Skeletal muscle cell (primary cell): ENCODE measurements at places on chromosomes 4 and X.

GRCh38 chrX:2610246-2611170, 80.6 kb upstream of the CD99 start:
- DNase-seq: no peak

DNA sequence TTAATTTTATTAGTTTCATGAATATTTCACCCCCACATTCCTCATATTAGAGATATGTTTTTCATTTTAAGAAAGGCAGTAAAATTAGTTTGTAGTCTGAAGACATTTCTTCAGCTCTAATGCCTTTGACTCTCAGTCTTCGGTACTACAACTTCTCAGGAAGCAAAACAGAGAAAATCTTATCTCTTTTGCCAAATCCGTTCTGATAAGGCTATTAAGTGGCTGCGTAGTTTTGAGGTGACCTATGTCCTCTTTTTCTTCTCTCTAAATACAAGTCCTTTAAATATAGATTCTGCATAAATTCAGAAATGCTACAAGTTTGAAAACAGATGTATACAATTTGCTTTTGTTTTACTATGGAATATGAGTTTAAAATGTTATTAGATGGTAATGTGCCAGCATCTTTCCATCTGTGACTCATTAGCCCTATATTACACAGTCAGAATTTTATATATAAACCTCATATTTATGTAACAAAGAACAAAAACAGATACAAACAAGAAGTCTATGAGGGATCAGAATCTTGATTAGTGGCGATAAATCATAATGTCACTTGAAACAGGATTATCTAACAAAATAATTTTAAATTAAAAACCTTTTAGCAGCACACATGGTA, 181.2 kb upstream of the ETNPPL start:
- no peak for DNase-seq

GRCh38 chrX:11740794-11741193, 17.2 kb upstream of the MSL3 start:
- no peak for DNase-seq

DNA sequence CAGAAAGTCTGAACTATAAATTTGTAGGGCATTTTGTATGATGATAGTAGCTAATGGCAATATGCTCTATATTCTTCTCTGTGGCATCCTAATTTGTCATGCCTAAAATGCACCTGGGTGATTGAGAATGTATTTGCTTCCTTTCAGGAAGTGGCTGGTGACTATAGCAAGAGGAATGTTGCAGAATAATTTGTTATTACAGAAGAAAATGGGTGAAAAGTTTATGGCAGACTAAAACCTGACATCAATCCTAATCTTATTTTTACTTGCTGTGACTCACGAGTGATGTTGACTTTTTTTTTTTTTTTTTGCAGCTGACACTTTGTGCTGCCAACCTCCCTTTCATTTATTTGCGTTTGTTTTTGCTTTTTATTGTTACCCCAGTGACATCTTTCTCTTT, 141.1 kb downstream of the MSL3 start:
- DNase-seq: no peak

DNA sequence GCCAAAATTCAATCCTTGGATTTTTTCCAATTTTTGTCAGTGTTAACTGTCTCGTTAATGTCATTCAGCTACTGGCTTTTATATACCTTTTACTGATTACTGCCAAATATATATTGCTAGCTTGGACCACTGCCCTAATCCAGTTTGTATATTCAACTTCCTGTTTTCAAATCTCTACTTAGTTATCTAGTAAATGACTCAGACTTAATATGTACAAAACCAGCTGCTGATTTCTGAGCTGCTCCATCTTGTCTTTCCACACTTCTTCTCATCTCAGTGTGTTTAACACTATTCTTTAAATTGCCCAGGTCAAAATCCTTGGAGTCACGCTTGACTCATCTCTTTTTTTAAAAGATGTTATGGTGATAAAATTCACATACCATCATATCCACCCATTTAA, 1196.7 kb downstream of the RAPGEF2 start:
- DNase-seq: no peak

- DNase-seq: no peak
These were observed 206.6 kb upstream of the GYPA start for GRCh38 chr4:144347121-144347520.

DNA sequence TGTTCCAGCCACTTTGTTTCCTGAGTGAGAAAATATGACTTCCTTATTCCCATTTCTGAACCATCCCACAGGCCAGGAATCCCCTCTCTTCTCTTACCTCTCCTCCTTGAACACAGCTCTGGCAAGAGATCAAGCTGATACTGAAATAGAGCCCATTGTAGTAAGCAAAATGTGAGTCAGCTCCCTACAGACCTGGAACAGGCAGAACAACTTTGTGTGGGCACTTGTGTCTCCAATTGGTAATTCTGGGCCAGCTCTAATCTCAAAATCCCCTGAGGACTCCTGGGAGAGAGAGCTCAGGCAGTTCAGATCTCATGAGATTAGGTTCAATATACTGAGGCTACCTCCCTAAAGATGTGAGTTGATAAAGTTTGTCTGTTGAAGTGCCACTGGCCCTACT, 213.5 kb downstream of the GUCY2F start:
- DNase-seq: no peak

DNA sequence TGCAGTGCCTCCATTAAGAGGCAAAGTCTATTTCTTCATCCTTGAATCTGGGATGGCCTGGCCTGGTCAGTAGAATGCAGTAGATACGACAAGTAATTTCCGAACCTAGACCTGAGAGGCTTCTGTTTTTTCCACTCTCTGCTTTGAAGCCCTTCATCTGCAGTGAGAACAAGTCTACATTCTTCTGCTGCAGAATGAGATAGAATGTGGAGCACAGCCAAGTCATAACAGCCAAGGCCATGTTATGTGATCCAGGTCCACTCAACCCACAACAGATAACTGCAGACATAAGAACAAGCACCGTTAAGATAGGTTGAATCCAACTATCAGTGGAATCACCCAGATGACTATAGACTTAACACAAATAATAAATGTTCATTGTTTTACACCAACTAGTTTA, 1297.7 kb downstream of the C4orf33 start:
- DNase-seq: peak; percentile 18

- no peak for DNase-seq
These were observed 72.0 kb upstream of the MAGEB16 start for GRCh38 chrX:35726176-35726575.

GRCh38 chrX:106144755-106145639, 23.1 kb upstream of the PWWP3B start:
- no peak for DNase-seq

- DNase-seq: no peak
These were observed 126.4 kb downstream of the BTC start for GRCh38 chr4:74667944-74668343.

DNA sequence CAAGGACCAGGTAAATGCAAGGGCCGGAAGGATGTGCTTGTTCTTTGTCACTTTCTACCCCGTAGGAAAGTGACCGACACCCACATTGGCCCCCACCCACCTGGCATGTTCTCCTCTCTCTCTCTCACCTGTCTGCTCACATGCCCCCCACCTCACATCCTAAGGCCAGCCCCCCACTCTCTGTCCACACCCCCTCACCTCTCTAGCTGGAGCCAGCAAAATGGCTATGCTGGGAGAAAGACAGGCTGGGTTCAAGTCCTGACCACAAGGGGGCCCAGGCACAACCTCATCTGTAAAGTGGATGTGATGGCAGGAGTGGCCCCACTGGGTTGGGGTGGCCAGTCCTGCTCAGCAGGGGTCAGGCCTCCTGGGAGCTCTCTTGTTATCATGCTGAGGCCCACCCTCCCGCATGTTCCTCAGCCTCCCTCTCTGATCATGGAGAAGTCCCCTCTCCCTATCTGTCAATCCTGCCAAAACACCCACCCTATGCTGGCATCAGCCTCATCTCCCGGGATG, 1.7 kb upstream of the PPP2R2C start:
- DNase-seq: no peak

DNA sequence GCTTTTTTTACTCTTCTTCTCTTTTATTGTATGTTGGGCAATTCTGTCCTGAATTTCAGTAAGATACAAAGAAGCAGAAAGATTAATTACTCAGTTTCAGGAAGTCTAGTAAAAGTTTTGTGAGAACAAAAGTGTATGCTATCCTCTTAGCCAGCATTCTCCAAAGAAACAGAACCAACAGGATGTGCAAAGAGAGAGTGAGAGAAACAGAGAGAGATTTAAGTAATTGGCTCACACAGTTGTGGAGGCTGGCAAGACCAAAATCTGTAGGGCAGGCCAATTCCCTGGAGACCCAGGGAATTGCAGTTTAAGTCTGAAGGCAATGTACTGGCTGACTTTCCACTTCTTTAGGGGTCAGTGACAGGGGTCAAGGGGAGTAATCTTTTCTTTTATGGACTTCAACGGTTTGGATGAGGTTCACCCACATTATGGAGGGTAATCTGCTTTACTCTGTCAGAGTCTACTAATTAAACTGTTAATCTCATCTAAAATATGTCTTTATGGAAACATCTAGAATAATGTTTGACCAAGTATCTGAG, 59.2 kb upstream of the SLC39A8 start:
- DNase-seq: peak; percentile 41

- DNase-seq: peak; percentile 64
These were observed 134.2 kb downstream of the CHIC2 start for GRCh38 chr4:53929955-53930798.

GRCh38 chrX:148371291-148371690, 129.1 kb upstream of the AFF2 start:
- DNase-seq: no peak

GRCh38 chrX:100748108-100748507, 16.2 kb upstream of the SYTL4 start:
- DNase-seq: no peak

DNA sequence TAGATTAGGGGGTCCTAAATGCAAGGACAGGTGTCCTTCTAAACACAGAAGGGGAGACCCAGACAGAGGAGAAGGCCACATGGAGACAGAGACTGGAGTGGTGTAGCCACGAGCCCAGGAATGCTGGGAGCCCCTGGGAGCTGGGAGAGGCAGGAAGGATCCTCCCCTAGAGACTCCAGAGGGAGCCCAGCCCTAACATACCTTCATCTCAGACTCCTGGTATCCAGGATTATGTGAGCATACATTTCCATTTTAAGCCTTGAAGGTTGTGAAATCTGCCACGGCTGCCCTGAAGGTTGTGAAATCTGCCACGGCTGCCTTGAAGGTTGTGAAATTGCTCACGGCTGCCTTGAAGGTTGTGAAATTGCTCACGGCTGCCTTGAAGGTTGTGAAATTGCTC, 148.4 kb downstream of the ASMT start:
- DNase-seq: no peak

- no peak for DNase-seq
These were observed 930 bp upstream of the SLITRK4 start for GRCh38 chrX:143636831-143637230.

GRCh38 chr4:10354746-10355145, 102.5 kb downstream of the ZNF518B start:
- DNase-seq: no peak

- no peak for DNase-seq
These were observed 9.8 kb downstream of the NDNF start for GRCh38 chr4:121062521-121062920.

GRCh38 chrX:2251211-2251610, 249.6 kb downstream of the DHRSX start:
- no peak for DNase-seq

DNA sequence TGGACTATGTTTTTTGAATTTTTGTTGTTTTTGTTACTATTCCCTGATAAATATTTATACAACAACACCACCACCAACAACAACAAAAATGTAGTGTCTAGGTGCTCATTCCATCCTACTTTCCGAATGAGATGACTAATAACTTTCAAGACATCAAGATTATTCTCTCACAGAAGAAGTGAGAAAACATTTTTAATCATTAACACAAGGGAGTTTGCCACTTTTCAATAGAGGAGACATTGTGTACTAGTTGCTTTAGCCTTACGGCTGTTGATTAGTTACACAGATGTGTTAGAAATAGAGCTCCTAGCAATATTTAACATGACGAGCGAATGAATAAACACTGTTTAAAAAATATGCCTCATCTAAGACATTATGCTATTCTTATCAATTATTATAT, 898.8 kb downstream of the C4orf33 start:
- no peak for DNase-seq

DNA sequence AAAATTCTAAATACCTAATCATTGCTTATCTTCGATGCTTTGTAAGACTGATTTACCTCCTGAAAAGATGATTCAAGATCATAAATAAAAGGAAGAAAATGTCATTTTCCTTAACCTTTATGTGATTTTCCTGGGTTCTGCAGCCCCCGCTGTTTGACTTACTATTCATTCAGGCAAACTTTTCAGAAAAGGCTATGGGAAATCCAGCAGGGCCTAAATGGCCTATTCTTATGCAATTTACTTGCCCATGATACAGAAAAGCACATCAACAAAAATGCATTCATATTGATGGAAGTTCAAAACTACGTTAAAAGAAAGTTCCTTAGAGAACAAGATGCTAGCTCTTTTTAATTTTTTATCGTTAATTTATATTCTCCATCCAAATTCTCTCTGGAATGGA, 51.2 kb downstream of the TMEM144 start:
- DNase-seq: no peak

DNA sequence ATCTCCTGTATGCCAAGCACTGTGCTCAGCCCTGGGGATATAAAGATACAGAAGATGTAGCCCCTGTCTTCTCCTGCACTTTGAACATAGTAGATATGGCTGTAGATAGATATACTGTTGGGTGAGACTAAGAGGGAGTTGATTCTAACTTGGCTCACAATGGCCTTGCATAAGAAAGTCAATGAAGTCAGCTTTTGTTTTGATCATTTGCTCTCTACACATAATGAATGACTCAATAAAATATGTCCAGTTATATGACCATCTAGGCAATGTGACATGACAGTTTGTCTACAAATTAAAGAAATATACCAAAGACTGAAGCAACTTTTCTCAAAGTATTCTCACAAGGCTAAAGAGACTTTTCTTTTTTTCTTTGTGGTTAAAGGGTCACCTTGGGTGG, 147.6 kb upstream of the DIPK2B start:
- no peak for DNase-seq
